ENCODE measurements at places on chromosomes 3 and 15.

DNA sequence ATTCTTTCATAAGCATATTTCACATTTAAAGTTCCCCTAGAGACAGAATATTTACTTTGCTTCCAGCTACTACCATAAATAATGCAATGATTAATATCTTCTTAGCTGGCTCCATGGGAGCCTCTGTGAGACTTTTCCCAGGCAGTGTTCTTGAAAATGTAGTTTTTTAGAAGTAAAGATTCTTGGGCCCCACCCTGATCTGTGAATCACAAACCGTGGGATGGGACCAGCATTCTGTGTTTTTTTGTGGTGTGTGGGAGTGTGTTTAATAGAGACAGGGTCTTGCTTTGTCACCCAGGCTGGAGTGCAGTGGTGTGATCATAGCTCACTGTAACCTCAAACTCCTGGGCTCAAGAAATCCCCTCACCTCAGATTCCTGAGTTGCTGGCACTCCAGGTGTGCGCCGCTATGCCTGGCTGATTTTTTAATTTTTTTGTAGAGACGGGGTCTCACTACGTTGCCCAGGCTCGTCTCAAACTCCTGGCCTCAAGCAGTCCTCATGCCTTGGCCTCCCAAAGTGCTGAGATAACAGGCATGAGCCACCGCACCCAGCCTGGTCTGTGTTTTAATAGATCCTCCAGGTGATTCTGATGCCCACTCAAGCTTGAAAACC is 83.0 kb downstream of the KLHL25 start:
- DNase-seq, result no peak

GRCh38 chr3:45938864-45939263 is 4.4 kb upstream of the CXCR6 start:
- peak; percentile 93 for DNase-seq

DNA sequence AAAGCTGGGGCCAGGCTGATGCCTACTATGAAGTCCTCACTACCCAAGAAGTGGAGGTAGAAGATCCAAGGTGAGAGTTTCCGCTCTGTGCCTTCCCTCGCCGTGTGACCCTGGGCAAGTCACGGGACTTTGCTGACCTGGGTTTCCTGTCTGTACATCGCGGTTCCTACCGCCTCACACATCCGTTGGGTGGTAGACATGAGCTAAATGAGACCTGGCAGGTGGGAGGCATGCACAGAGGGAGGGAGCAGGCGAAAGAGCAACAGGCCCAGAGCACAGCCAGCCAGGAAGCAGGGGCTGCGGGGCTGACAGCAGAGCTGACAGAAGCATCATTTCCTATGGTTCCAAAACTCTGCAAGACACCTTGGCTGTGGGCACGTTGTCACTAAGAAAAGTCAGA is 157.3 kb upstream of the BHLHE40 start:
- DNase-seq, result no peak

GRCh38 chr3:169286992-169287391 is 376.5 kb downstream of the MECOM start:
- DNase-seq, result no peak

DNA sequence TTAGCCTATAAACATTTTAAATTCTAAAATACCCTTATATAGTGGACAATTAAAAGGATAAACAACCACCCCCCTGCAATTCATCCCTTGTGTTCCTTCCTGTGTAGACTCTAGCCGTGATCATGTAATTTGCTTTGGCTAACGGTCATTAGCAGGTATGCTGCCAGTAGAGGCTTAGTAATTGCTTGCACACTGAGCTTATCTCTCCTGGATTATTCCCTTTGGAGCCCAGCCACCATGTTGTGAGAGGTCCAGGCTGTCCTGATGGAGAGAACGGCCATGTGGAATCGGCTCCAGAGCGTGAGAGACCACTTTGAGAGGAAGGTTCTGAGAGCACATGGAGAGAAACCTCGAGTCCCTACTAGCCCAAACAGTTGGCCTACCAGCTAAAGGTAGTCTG is 11.0 kb upstream of the BNC1 start:
- DNase-seq, result no peak

- no peak for DNase-seq
Observed at GRCh38 chr3:101484805-101485620, 28.0 kb downstream of the SENP7 start.

- DNase-seq, result no peak
Observed at GRCh38 chr3:48276911-48277641, 36.2 kb downstream of the ZNF589 start.

DNA sequence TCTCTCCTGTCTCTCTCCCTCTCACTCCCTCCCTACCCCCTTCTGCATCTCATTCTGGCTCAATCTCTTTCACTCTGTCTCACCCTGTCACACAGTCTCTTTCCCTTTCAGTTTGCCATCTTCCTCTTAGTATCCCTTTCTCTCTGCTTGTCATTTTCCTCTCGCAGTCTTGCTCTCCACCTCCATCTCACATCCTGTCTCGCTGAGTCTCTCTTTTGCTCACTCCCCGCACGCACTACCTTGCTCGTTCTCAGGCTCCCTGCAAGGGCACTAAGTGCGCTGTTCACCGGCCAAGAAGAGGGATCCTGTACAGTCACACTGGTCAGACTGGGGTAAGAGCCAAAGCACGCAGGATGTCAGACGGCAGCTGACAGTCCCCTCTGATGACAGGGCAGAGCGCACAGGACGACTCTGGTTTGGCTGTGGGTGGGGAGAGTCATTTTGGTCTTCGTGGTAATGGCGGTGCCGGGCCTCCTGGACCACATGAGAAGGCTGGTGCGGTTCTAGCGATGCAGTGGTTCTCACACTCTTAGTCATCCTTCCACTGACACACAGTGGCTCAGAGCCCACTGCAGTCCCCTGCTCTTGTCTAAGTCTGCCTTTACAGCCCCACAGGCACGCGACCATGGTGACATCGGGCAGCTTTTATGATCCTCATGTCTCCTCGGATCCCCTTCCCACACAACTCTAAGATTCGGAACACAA is 356.8 kb downstream of the FOXP1 start:
- DNase-seq, result no peak

DNA sequence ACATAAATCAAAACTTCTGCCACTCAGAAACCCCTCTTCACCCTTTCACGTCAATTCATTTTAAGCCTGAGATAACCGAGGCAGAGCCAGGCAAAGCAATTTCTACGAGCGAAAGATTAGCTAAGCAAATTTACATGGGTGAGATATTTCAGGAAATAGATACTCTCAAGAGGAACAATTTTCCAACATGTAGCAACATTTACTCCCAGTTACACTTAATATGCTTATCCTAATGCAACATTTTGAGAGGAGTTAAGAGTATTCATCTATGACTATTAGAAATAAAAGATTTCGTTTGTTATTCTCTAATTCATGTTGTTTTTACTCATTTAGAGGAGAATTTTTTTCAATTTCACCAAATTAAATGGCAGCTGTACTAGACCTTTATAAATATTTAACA is 837 bp downstream of the TMC3 start:
- DNase-seq, result no peak

DNA sequence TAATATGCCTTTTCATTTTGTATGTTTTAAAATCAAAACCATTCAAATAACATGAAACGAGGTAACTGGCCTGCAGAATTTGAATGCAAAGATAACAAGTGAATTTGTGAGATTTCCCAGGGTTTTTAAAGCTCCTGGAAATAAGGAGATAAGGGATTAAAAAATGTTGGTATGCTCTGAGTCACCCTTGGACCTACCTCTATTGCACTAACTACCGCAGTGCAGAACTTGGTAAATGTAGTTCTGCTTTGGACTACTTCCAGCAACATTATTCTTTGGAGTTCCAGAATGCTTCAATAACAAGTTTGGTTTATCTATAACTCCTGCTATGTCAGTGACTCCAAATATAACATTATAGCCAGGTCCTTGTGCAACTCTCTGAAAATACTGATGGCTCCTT is 201.7 kb downstream of the GAP43 start:
- DNase-seq, result no peak

DNA sequence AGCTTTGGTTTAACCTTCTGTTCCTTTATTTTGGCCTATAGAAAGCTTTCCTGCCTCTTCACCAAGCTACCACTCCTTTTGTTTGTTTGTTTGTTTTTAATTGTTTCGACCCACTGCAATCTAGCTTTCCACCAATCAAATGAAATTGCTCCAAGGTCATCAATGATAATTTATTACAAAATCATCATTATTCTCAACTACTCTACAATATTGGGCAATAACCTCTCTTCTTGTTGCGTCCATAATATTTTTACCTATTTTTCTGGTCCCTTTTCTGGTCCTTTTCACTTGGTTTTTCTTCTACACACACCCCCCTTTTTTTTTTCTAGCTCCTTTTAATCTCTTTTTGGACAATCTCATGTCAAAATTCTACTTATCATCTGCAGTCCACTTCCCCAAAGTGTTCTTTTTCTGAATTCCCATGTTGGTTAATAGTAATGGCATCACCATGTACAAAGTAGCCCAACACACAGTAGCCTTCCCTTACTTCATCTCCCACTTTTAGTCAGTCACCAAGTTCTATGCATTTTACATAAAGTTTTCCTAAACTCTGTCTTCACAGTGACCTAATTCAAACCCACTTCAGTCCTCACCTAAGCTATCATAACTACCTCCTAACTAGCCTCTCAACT is 11.0 kb upstream of the ANKRD28 start:
- DNase-seq, result no peak

DNA sequence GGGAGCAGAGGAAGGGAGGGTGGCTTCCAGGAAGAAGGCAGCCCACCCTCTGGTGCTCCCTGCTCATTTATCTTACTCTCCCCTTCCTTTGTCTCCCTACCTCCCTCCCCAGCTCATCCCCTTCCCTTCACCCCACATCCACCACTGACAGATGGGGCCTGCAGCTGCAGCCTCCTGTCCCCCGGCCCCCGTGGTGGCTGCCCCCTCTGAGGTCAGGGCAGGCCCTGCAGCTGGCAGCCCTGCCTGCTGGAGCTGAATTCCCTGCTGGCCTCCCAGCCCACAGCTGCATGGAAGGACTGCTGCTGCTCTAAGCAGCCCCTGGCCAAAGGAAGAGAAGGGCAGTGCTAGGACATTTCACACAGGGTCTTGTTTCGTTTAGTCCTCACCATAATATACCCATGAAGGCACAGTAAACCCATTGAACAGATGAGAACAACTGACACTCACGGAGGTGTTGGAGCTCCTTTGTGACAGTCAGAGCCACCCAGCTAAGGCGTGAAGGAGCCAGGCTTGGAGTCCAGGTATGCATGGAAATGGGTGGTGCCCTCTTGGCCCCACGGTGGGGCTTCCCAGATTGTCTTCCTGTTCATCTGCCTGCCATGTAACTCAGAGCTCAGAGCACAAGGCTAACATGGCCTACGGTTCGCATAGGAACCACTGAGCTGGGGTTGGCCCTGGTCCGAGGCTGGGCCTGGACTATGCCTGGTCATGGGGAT is 121.7 kb upstream of the PRR20G start:
- DNase-seq, result no peak
